ENCODE measurements at places on chromosomes 11 and 22.

GRCh38 chr11:76410851-76411357 is 29.8 kb downstream of the GVQW3 start:
- no peak for DNase-seq

DNA sequence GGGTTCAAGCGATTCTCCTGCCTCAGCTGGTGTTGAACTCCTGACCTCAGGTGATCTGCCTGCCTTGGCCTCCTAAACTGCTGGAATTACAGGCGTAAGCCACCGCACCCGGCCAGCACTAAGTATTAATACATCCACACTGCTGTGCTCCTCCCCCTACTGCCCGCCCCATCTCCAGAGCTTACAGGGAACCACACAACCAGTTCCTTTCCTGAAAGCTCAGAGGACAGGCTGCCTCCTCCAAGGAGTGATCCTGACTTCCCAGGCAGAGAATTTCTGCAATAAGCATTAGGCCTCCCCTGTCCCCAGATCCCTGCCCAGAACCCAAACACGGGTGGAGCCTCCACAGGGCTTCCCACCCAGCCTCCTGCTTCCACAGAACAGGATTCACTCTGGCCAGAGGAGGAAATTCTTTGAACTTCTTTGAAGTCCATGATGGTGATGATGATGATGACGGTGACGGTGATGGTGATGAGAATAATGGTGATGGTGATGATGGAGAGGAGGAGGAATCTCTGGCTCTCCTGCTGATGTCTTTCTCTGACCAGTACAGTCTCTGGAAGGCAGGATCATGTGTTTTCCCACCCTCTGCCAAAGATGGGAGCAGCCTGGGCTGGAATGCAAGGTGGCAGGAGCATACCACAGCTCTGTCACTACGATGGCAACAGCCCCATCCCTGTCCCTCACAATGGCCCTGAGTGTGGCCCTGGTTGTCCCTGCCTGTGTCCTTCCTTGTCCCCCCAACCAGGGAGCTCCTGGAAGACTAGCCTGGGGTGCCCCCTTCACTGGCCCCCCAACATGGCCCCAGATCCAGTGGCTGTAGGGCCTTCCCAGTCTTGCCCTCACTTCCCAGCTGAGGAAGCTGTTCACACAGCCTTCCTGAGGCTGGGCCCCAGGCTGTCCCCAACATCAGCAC is 33.5 kb upstream of the CSNK1E start:
- DNase-seq, result no peak

DNA sequence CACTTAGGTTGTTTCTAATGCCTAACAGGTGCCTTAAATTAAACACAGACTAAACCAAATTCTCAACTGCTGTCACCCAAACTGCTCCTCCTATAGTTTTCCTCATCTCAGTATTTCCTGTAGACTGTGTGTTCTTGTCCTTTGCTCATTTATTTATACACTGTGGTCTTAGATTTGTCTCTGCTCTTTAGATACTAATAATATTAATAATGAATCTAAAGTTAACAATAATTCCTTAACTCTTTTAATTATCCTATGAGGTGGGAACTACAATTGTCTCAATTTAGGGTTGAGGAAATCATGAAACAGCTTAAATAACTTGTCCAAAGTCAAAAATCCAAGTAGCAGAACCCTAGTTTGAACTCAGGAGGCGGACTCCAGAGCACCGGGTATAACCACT is 43.9 kb upstream of the YPEL1 start:
- no peak for DNase-seq

DNA sequence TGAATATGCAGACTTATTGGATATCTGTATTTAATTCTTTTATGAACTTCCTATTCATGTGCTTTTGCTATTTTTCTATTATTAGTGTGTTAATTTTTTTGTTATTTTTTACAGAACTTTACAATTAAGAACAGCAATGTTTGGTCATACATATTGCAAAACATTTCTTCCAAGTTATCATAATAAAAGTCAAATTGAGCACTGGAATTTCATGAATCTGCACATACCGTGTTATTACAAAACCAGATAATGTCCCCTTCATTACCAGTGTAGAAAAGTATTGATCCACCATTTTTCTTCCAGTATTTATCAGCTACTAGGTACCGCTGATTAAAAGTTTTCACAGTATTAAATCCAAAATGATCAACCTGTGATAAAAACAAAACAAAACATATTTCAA is 40.5 kb downstream of the PRCP start:
- DNase-seq, result no peak

- DNase-seq, result no peak
These were observed 96.9 kb downstream of the FEZ1 start for GRCh38 chr11:125398994-125399640.

Measured in stimulated activated CD4-positive, alpha-beta T cell treated with anti-CD3 and anti-CD28 coated beads, Interleukin-15, amount 100 ng/mL, for 48 hours (primary cell).